Fibroblast of villous mesenchyme (primary cell): ENCODE measurements at places on chromosomes 2 and 18. TPM values are rescaled to one million over a fixed set of nuclear protein-coding genes. Genes with fewer than 3 reads are reported as not detected.

The SERPINB3 gene
- total RNA-seq = not detected in 2 replicates

DNA sequence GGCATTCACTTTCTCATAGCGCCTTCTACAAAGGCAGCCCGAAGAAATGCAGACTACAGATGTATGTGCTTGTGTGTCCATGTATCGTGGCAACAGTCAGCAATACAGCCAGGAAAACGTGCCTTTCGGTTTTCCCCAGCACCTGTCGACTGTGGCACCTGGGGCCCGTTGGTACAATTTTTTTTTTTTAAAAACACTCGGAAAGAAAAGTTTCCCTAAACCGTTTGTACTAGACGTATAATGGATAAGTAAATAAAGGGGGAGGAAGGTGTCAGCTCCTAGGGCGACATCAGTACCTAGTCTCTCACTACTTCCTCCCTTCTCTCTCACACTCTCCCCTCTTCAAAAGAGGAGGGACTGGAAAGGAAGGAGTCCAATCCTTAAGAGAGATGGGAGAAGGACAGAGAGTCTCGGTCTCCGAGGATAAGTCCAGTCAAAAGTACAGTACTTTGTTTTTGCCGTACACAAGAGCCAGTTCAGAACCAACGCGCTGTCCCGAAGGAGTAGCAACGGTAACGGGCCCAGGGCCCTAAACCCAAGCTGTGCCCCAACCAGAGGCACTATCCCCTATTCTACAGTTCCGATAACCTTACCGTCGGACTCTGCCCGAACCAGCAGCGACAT, 759 bp downstream of the PPP4R3B start:
- peak; percentile 61 for DNase-seq

GRCh38 chr2:171921970-171922229, 361 bp upstream of the HAT1 start:
- DNase-seq = no peak

The CYP1B1 gene
- 6.5 and 9.3 TPM in 2 replicates for total RNA-seq

- DNase-seq = no peak
Measured at GRCh38 chr2:86048888-86049287, 56.8 kb downstream of the POLR1A start.

The SGPP2 gene
- total RNA-seq = not detected in 2 replicates

GRCh38 chr2:143906850-143907249, 613.1 kb downstream of the ZEB2 start:
- no peak for DNase-seq

DNA sequence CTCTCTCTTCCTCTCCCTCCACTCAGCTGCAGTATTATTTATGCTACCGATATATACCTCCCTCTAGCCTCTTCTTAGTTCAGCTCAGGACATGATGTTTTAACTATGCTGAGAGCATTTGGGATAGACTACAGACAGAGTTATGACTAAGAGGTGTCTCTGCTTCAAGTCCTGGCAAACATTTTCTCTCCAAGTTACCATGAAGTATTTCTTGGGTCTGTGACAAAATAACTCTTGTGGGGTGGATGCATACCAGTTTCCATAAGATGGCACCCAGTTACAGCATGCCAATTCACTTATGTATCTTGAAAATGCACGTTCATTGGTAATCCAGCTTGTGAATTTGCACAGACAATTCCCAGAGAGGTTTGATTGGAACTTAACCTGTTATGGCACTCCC, 737.6 kb downstream of the SLC4A3 start:
- DNase-seq = peak; percentile 2

GRCh38 chr2:156356014-156356754, 23.7 kb upstream of the NR4A2 start:
- DNase-seq = peak; percentile 12

The CGREF1 gene
- under 0.01 TPM in 2 replicates for total RNA-seq

The TUBA3D gene
- not detected in 2 replicates for total RNA-seq

The TBR1 gene
- under 0.01 TPM in 1 of 2 replicates, not detected in the other for total RNA-seq

The CPLX4 gene
- total RNA-seq = under 0.01 TPM in 1 of 2 replicates, not detected in the other

DNA sequence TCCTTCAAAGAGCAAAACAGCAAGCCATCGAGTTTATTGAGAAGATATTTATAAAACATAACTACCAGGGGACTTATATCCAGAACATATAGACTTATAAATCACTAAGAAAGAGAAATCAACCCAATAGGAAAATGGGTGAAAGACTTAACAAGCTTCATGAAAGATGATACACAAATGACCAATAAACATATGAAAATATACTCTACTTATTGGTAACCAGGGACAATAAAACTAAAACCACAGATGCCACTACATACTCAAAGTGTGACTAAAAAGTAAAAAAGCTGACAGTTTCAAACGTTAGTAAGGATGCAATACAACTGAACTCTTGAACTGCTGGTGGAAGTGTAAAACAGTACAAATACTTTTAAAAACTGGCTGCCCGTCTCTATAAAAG, 154.3 kb downstream of the TMEM163 start:
- DNase-seq = no peak

The HSBP1L1 gene
- 13.5 and 22.0 TPM in 2 replicates for total RNA-seq

DNA sequence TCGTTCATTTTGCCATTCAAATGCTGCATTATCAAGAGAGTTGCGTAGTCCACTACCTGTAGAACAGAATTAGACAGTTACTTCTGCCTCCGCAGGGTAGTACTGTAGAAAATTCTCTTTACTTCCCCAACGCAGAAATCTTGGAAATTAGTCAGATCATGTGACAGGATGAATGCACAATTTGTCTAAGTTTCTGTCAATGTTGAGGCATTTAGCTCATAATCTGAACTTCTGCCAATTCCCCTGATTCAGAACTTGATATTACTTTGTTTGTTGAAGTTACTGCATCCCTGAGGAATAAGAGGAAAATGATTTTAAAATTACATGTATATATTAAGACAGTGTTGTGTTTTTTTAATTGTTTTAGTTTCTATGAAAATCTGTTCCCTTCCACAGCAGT, 83.4 kb downstream of the TTC27 start:
- DNase-seq = peak; percentile 41

DNA sequence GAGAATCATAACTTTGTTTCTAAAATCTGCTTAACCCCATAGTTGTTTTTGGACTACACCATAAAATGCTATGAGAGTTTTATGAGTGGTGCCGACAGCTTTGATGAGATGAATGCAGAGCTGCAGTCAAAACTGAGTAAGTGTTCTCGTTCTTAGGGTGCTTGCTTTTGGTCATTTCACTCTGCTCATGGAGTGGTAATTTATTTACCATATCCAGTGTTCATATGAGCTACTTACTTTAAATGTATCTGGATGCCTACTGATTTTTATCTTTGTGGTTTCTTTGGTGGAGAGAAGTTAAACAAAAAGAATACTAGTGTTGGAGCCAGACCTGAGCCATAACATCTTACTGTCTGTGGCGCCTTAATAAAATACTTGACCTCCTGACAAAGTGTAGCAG, 16.4 kb downstream of the NDC80 start:
- peak; percentile 51 for DNase-seq

The CASP8 gene
- total RNA-seq = 14.2 and 22.0 TPM in 2 replicates

DNA sequence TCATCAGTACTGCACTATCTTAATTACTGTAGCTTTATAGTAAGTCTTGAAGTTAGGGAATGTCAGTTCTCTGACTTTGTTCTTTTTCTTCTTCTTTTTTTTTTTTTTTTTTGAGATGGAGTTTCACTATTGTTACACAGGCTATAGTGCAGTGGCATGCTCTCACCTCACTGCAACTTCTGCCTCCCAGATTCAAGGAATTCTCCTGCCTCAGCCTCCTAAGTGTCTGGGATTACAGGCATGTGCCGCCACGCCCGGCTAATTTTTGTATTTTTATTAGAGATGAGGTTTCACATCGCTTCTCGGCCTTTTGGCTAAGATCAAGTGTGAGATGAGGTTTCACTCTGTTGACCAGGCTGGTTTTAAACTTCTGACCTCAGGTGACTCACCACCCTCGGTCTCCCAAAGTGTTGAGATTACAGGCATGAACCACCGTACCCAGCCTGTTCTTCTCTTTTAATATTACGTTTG, 41.9 kb upstream of the TANC1 start:
- DNase-seq = peak; percentile 66

The OTOS gene
- not detected in 2 replicates for total RNA-seq

The PIAS2 gene
- total RNA-seq = 26.4 and 32.0 TPM in 2 replicates

The ALKAL2 gene
- total RNA-seq = 0.43 TPM in 1 of 2 replicates, not detected in the other

GRCh38 chr18:63679820-63680606, 18.3 kb upstream of the SERPINB3 start:
- DNase-seq = no peak

- DNase-seq = peak; percentile 17
Measured at GRCh38 chr2:221517696-221518151, 54.4 kb downstream of the EPHA4 start.

DNA sequence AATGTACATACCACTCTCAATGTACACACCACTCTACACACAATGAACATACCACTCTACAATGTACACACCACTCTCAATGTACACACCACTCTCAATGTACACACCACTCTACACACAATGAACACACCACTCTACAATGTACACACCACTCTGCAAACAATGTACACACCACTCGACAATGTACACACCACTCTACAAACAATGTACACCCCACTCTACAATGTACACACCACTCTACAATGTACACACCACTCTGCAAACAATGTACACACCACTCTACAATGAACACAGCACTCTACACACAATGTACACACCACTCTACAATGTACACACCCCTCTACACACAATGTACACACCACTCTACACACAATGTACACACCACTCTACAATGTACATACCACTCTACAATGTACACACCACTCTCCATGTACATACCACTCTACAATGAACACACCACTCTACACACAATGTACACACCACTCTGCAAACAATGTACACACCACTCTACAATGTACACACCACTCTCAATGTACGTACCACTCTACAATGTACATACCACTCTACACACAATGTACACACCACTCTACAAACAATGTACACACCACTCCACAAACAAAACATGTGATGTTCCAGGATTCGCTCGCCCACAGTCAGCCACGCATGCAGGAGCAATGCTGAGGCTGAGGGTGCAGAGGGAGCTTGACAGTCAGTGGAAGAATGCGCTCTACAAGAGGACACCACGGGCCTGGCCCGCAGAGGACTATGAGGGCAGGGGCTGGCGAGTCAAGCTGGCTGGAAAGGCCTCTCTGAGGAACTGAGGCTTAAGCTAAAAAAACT, 118.2 kb downstream of the HDAC4 start:
- DNase-seq = no peak

- no peak for DNase-seq
Measured at GRCh38 chr18:13439461-13439860, 220.9 kb downstream of the LDLRAD4 start.
